NCI-H1417 (cell line): ENCODE measurements at places on chromosomes 16 and 17.

GRCh38 chr16:2151188-2152091, 3.0 kb downstream of the RAB26 start:
- no peak for DNase-seq

DNA sequence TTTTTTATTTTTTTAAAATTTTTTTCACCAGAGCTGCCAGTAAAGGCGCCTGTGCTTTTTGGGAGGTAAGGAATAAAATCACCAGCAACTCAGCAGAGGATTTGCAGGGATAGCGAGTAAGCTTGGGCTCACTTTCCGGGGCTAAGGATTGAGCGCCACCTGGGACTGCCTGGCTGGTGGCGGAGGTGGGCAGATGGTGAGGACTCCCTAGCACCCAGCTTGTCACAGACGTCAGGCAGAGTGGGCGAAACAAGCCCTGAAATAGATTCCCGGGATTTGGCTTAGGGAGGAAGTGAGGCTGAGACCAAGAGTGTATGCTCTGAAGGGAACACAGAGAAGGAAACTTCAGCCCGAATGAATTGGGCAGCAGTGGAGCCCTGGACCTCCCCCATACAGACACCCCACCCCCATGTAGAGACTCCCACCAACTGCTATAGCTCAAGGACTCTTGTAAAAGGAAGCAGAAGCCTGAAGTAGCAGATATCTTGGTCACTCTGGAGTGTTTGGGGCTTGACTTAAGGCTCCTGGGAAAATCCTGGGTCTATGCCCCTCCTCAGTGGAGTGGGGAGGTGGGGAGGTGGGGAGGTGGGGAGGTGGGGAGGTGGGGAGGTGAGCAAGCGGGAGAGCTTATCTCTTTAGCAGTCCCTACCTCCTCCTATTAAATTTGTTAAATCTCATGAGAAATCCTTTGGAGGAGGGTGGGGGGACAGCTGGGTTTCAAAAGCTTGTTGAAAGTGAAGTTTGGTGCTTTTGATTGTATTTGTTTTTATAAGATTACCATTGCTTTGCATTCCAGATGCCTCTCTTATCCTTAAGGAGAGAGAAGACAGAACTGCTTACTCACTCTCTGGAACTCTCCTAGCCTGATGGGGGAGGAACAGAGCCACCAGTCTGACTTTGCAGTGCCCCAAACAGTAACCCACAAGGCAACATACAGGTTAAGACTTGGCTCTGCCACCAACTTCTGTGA, 8.2 kb downstream of the ARL4D start:
- DNase-seq: no peak

- DNase-seq: no peak
Measured at GRCh38 chr16:24524855-24525677, 14.3 kb upstream of the RBBP6 start.

DNA sequence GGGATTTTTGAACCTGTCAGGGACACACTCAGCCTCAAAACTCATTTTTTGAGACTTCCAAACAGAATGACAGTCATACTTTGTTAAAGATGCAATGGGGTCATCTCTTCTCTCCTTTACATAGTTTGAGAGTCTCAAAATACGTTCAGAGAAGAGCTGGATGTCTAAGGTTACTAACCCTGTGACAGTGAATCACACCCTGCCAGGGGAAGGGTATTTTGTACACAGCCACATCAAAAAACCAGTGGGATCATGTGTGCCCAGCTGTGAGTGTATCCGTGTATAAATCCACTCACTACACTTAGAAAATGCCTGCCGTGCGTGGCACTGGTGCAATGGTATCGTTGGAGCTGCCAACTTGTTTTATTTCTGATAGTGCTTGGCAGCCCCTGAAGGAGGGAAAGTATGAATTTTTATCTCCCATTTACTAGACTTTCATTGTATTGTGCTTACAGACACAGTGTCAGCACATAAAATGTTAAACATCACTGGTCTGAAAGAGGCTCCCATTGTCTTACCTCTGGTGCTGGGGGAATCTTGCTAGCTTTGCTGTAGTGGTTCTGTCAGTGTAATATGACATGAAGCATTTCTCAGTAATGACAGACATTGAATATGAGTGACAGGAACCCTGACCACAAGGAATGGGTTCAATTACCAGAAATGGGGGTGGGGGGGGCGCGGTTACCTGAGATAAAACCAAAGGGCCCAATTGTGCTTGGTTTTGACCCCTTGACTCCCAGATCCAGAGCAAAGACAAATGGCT, 256.3 kb downstream of the FTO start:
- DNase-seq: no peak
